ENCODE measurements at places on chromosomes 12 and 14. TPM values are rescaled to one million over a fixed set of nuclear protein-coding genes. Genes with fewer than 3 reads are reported as not detected.

DNA sequence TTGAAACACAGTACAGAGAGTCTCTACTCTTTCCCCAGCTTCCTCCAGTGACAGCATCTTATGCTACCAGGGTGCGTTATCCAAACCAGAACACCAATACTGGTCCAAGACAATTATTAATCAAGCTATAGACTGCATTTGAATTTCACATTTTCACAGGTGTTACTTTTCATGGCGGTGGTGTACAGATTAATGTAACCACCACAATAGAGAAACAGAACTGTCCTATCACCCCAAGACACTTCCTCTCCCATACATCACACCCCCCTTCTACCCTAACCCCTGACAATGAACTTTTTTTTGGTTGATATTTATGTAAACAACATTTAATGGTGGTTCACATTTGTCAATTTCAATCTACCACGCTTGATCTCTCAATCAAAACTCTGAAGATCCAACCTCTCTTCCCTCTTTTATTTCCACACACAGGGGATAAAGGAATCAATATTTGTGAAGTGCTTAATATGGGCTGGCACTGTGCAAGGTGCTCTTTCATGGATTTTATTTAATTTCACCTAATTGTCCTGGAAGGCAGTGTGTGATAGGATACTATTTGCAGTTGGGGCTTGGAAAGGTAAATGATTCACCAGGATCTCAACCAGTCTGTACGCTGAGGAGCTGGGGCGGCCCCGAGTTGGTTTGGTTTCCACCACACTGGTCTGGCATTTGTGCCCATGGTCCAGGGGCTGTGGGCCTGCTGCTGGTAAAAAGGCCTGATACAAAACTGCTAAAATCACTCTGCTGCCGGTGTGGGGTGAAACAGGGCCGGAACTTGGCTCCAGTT, 54.6 kb upstream of the DICER1 start:
- no peak for DNase-seq

Gene MGP
- total RNA-seq = not detected

DNA sequence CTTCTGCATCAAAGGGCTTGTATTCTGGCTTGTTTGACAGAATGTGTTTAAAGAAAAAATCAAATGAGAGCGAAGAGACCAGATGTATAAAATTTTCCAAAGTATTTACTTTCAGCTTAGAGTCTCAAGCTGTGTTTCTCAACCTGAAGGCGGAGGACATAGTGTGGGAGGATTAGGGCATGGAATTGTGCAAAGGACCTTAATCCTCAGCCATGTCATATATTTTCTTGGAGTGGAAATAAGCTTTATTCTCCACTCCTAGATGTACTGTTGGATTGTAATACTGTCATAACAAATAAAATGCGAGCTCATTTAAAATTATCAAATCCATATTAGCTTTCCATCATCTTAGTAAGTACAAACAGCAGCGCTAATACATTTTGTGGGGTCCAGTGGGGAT, 154.0 kb downstream of the PAH start:
- no peak for DNase-seq

Gene B4GALNT3
- 1.2 TPM for total RNA-seq

GRCh38 chr14:49089107-49089506, 497.1 kb downstream of the RPS29 start:
- no peak for DNase-seq

GRCh38 chr14:22380571-22381407, 208.2 kb downstream of the DAD1 start:
- DNase-seq = no peak

DNA sequence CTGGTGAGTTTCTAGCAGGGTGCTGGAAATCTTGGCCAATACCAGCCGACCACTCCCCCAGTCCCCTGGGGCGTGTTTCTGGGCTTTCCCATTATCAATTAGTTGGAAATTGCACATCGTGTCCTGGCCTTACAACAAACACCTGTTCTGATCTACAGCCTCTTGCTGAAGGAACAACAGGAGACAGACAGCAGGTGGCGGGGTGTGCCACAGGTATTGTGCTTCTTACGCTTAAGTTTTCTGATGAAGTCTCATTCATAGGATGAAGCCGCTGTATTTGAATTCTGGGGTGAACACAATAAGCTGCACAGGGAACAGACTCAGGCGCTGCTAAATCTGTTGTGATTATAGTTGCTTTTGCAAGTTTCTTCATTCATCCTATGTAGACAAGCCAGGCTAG, 703 bp downstream of the HIGD1C start:
- peak; percentile 39 for DNase-seq

GRCh38 chr12:40229690-40230651, 5.2 kb downstream of the LRRK2 start:
- DNase-seq = no peak

- no peak for DNase-seq
Observed at GRCh38 chr12:104651811-104652210, 195.1 kb downstream of the CHST11 start.

DNA sequence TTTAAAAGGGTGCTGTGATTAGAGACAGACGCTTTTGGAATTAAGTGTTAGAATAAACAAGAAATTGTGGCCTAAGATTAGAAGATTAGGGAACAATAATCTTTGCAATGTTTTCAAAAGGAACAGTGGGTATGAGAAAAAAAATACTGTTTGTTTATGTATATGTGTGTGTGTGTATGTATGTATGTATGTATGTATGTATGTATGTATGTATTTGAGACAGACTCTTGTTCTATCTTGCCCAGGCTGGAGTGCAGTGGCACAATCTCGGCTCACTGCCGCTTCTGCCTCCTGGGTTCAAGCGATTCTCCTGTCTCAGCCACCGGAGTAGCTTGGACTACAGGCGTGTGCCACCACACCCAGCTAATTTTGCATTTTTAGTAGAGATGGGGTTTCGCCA, 81.6 kb downstream of the TRAFD1 start:
- no peak for DNase-seq

GRCh38 chr14:25150401-25150800, 100.5 kb upstream of the STXBP6 start:
- no peak for DNase-seq

DNA sequence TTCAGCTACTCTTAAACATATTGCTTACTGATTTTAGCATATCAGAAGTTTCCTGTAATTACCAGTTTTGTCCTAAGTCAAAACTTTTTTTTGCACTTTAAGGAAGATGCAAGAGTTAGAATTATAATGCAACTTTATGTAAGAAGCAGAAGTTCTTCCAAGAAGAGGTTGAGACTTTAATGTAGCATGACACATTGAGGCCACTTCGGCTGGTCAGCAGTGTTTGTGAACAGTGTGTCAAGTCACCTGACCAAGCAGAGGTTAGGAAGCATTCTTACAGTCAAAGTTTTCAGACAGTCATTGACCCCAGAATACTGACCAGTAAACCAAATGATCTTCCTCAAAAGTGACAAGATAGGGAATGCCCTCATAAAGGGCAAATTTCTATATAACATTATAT, 15.2 kb downstream of the FGFR1OP2 start:
- no peak for DNase-seq

Gene TSPAN8
- total RNA-seq = not detected

DNA sequence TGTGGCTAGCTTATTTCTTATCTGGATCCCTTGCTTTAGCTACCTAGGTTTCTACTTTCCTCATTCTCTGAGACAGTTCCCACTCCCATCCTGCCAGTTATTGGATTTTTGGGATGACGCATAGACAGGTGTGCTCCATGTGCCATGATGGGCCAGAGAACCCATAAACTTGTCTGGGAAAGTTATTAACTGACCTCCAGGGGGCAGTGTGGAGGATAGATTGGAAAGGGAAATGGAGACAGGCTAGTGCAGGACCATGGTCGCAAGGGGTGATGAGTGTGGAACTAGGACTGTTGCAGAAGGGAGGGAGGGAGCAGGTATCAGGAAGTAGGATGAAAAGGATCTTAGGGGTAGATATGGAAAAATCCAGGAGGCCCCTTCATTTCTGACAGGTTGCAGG, 80.3 kb downstream of the ESRRB start:
- DNase-seq = peak; percentile 63

GRCh38 chr14:64628940-64629408, 75.2 kb upstream of the PLEKHG3 start:
- no peak for DNase-seq

Gene TAS2R19
- 0.98 TPM for total RNA-seq

Gene GPR68
- total RNA-seq = 1.2 TPM

DNA sequence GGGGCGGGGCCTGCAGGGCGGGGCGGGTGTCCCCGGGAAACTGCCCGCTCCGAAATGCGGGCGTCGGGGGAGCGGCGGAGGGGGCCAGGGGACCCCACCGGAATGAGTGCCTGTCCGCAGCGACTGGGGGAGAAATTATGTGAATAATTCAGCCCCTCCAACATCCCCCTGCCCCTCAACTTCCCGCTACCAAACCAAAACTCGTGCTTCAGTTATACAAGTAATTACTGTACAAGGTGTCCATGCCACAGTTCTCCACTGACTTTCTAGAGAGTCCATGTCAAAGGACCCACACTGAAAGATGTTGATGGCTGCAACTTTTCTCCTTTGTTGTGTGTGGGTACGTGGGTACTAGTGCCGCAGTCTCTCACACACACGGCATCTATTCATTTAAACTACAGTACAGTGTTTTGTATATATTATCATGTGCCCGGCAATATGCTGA, 414 bp upstream of the CDK17 start:
- no peak for DNase-seq

Gene AQP6
- not detected for total RNA-seq

DNA sequence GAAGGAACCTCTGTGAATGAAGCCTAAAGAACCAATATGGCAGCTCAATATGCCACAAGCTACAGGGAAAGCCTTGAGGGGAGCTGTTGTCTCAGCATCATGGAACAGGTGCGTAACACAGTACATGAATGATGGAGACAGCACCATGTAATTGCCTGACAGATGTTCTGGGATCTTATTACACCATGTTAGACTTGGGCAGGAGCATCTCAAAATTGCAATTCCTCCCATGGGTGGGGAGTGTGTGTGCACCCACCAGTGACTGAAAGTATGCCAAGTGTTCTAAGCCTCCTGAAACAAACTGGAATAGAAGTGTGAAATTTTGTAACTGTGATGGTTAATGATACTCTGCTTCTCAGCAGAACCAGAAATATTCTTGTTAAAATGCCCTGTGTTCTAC, 151.0 kb upstream of the SRRM4 start:
- no peak for DNase-seq

GRCh38 chr12:53795927-53796326, 44.1 kb upstream of the CISTR start:
- no peak for DNase-seq

DNA sequence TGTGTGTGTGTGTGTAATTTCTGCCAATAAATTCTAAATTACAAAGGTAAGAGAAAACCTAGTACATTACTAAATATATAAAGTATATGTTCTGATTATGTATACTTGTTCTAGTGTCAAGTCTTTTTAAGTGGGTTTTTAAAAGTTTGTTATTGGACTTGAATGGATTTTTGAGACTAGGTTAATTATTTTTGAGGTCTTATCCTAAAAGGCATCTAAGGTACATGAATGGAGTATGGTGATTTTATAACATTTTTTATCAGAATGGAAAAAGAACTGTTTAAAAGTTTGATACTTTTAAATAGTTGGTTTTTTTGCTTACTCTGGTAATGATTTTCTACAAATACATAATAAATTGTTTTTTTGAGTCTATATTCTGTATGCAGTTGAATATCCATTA, 22.5 kb upstream of the TMPRSS12 start:
- no peak for DNase-seq

Gene KCNH3
- total RNA-seq = 0.57 TPM

Gene SELPLG
- total RNA-seq = 19.9 TPM

Gene ZNF268
- total RNA-seq = 9.1 TPM

Gene GLI1
- not detected for total RNA-seq

DNA sequence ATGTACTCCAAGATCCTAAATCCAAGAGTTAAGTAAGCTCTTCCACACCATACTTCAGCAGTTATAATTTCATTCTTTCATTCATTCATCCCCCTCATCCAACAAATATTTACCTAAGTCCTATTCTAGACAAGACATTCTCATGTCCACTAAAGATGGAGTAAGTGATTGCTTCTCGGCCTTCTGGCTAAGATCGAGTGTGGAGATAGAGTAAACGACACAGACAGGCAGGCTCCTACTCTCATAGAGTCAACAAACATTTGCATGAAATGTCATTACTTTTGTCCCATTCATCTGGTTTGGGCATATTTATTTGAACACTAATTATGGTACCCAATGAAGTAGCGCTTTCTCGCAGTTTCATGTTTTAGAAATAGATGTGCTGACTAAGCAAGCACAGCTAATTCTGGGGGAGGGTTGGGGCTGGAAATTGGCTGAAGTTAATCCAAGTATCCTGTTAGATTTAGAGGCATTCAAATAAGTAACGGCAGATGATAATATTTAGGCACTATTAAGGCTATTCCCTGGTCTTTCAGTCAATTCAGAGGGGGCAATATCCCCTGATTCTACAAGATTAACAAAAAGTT, 176.5 kb downstream of the CEP128 start:
- DNase-seq = no peak

Gene TAS2R7
- total RNA-seq = not detected

GRCh38 chr14:105465209-105466031, 9.2 kb upstream of the CRIP2 start:
- no peak for DNase-seq

Data from activated naive CD4-positive, alpha-beta T cell treated with anti-CD3 and anti-CD28 coated beads for 36 hours (primary cell).